RCC 7860 (cell line): ENCODE measurements at places on chromosomes 7 and 10.

GRCh38 chr10:14123139-14123538 is 207.6 kb downstream of the FRMD4A start:
- no peak for DNase-seq

GRCh38 chr7:22823142-22823497 is 471 bp upstream of the TOMM7 start:
- DNase-seq = no peak

GRCh38 chr7:118573085-118573484 is 348.6 kb downstream of the ANKRD7 start:
- no peak for DNase-seq

DNA sequence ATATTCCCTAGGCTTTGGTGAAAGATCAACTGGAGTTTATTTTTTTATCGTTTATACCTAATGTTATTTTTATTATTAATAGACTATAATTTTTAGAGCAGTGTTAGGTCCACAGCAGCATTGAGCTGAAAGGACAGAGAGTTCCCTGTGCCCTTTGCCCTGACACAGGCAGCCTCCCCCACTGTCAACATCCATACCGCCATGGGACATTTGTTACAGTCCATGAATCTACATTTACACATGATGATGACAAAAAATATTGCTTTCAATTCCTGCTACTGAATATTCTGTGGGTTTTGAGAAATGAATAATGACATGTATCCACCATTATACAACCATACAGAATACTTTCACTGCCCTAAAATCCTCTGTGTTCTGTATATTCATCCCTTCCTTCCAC is 1297.5 kb upstream of the SORCS1 start:
- DNase-seq = no peak

GRCh38 chr7:68573271-68574005 is 1024.8 kb upstream of the AUTS2 start:
- no peak for DNase-seq

GRCh38 chr7:158863611-158864506 is 7.5 kb downstream of the DYNC2I1 start:
- peak; percentile 91 for DNase-seq

GRCh38 chr7:43443381-43443780 is 139.5 kb upstream of the STK17A start:
- no peak for DNase-seq

DNA sequence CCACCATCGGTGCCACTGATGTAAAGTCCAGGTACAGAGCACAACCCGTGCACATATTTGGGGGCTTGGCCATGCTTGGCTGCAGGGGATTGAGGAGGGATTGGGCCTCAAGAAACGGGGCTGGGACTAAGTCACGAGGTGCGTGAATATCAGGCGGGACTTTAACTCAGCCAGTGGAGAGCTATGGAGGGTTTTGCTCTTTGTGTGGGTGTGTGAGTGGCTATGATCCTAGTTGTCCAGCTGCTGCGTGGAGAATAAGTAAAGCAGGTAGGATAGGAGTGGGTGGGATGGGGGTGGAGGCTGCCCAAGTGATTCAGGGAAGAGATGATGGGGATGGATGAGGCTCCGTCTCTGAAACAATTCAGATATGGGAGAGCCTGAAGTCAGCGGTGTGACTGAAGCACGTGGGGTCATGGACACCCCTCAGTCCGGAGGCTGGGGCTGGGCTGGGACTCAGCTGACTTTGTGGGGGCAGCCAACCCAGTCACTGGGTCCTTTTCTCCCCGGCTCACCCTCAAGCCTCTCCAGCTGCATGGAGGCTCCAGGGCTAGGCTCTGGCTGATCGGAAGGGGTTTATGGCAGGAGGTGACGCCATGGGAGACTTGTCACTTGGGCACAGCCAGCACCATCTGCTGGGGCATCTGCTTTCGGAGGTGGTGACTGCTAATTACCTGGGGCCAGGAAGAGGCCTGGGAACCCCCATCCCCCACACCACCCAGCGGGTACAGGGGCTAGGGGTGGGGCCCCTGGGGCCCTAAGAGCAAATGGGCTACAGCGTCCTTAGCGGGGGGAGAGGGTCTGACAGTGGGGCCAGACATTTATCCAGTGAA is 1.7 kb upstream of the LFNG start:
- peak; percentile 55 for DNase-seq

DNA sequence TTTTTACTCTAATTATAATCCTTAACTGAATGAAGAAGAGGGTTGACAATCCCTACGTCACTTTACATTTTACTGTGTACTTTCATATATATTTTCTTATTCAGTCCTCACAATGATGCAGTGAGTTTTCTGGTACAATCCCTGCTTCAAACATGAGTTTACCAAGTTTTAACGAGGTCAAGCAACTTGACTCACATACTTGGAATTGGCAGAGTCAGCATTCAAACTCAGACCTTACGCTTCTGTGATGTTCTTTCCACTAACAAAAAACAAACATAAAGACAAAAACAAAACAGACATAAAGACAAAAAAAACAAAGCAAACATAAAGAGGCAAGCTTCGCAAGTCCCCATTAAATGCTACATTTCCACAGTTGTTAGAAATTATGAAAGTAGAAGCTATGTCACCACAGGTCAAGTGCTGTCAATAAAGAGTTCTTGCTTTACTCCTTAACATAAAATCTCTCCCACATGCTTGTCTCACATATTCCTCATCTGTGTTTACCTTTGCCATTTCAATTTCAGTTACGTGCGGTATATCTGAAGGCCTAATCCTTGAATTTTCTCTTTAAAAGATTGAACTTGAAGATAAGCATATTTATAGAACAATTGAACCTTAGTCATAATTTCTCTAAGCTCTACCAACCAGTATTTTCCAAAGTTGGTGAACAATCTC is 217.3 kb downstream of the CELF2 start:
- DNase-seq = no peak

- no peak for DNase-seq
Observed at GRCh38 chr10:99232360-99232999, 3.2 kb downstream of the HPSE2 start.

GRCh38 chr7:100080907-100081534 is 502 bp downstream of the ZNF3 start:
- DNase-seq = no peak

GRCh38 chr10:31723106-31723750 is 205.4 kb downstream of the ARHGAP12 start:
- DNase-seq = peak; percentile 18

- peak; percentile 62 for DNase-seq
Observed at GRCh38 chr10:72337039-72337629, 17.6 kb downstream of the DNAJB12 start.

GRCh38 chr10:51386248-51386885 is 312.1 kb downstream of the PRKG1 start:
- no peak for DNase-seq

DNA sequence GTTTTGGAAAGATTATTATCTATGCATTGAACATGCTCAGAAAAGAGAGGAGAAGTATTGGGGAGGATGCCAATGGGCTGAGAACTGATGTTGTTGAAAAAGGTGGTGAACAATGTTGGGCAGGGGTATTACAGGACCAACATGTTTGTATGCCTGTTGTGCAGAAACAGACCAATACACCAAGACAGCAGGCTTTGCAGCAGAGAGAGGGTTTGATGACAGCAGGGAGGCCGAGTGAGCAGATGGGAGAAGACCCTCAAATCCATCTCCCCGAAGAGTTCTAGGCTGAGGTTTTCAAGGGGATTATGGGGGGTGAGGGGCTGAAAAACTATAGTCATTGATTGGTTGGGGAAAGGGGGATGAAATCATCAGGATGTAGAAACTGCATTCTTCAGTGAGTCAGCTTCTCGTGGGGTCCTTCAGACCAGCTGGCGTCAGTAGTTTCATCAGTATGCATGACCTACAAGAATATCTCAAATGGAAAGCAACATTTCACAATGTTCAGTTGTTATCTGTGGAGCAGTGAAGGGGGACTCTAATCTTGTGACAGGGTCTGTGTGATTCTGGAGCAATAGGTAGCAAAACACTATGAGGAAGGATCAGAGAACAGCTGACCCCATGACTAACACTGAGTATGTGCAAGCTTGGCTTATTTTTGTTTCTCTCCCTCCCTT is 167.8 kb downstream of the BAMBI start:
- DNase-seq = no peak

GRCh38 chr7:140810830-140811556 is 113.7 kb downstream of the BRAF start:
- peak; percentile 65 for DNase-seq

- no peak for DNase-seq
Observed at GRCh38 chr10:30455816-30456215, 21.8 kb downstream of the MAP3K8 start.

- no peak for DNase-seq
Observed at GRCh38 chr10:93999401-93999851, 5.7 kb downstream of the PLCE1 start.

DNA sequence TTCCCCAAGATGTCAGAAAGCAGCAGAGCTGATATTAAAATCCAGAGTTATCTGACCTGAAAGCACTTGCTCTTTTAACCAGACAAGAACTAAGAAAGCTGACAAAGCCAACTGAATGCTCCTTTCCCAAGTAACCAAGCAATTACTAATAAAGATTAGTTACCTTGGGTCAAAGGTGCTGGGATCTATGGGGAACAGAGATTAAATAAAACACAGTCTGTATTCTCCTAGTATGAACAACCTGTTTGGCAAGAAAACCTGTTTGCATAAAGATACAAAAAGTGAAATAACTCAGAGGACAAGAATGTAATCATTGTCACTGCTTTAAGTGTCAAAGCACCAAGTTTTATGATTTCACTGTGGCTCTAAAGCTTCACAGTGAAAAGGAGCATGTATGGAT is 35.7 kb downstream of the ITPRID1 start:
- no peak for DNase-seq

DNA sequence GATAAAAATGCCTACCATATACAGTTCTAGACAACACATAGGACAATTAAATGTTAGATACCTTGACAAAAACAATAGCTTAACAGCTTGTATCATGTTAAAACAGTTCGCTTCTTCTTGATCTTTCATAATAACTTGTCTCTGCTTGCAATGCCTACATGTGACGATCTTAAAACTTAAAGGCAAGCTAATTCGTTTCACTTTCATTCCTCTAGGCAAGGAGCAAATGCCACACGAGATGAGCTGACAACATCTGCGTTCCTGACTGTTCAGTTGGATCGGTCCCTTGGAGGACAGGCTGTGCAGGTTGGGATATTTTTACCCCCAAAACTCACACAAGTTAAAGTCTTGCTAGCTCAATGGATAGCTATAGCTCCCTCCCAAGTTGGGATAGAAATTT is 51.6 kb upstream of the ARL4A start:
- DNase-seq = no peak

GRCh38 chr7:8382004-8382730 is 51.2 kb upstream of the NXPH1 start:
- no peak for DNase-seq

DNA sequence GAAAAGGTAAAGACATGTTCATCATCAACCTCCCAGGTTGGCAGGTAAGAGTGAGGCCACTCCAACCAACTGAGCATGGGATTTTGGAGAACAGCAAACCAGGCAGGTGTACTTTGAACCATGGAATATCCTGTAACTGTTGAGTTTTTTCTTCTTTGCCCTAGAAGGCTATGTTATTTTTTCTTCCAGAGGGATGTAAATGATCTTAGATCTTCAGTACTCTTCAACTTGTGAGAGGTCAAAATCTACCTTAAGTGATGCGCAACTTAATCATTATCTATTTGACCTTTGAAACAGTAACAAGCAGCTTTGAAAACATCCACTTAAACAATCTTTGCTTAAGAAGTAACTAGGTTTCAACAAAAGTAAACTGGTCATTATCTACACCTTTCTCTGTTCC is at the start of gene CUBN:
Gene CUBN, minus strand, starts transcription at position 71 of the 400 bp plus-strand sequence. Its CDS starts 46 bp downstream, at position 25.
- no peak for DNase-seq

DNA sequence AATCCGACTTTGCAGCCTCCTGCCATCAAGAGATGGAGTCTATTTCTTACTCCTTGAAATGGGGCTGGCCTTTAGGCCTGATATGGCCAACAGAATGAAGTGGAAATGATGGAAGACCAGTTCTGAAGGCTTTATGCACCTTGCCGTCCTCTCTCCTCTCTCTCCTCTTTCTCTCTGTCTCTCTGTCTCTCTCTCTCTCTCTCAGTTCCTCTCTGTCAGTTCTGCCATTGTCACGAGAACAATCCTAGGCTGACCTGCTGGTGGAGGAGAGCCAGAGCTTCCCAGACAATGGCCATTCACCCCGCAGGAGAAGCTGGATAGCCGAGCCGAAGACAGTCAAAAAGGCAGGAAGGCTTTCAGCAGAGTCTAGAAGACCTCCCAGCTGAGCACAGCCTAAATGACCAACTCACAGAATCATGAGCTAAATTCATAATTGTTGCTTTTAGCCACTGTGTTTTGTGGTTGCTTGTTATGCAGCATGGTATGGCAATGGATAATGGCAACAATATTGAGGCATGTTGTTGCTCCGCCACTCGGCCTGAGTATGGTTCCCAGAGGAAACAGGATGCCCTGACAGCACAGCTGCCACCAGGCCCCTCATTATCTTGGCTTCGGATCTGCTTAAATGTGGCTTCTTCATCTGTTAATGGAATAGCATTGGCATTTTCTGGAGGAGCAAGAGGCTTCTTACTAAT is 35.5 kb downstream of the FRMPD2 start:
- DNase-seq = no peak

- no peak for DNase-seq
Observed at GRCh38 chr7:37532636-37533035, 84.0 kb upstream of the ELMO1 start.

DNA sequence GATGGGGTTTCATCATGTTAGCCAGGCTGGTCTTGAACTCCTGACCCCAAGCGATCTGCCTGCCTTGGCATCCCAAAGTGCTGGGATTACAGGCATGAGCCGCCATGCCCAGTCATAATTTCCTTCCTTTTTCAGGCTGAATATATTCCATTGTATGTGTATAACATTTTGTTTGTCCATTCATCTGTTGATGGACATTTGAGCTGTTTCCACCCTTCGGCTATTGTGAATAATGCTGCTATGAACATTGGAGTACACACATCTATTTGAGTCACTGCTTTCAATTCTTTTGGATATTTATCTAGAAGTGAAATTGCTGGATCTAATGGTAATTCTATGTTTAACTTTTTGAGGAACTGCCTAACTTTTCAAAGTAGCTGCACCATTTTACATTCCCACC is 34.6 kb downstream of the TLX1 start:
- no peak for DNase-seq

DNA sequence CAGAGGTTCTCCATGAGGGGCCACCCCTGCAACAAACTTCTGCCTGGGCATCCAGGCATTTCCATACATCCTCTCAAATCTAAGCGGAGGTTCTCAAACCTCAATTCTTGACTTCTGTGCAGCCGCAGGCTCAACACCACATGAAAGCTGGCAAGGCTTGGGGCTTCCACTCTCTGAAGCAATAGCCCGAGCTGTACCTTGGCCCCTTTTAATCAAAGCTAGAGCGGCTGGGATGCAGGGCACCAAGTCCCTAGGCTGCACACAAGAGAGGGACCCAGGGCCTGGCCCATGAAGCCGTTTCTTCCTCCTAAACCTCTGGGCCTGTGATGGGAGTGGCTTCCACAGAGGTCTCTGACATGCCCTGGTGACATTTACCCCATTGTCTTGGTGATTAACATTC is 43.8 kb downstream of the CDHR3 start:
- DNase-seq = no peak
